Epithelial cell of esophagus (primary cell): ENCODE measurements at places on chromosomes 7 and 10.
A peak's percentile ranks its signal among the peaks of the same experiment; 100 is the strongest.

- DNase-seq, result no peak
Observed at GRCh38 chr10:104016661-104017060, 49.7 kb downstream of the SLK start.

DNA sequence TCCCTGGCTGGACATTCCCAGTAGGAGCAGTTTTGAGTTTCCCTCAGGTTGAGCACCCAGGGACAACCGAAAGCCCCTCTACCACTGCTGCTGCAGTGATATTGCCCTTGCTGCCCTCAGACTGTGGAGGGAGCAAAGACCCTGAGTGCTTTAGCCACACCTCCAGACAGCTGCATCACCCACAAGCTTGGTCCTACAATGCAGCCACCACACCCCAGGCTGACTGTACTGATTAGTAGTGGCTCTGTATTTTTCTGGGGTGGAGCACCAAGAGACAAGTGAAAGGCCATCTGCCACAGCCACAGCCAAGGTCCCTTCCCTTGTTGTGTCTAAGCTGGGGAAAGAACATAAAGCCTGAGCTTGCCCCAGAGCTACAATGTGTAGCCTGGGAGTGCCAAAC is 789.9 kb downstream of the PCDH15 start:
- DNase-seq, result no peak

- no peak for DNase-seq
Observed at GRCh38 chr7:97025983-97026714, 1.5 kb upstream of the DLX5 start.

GRCh38 chr10:100693821-100694220 is 51.6 kb upstream of the PAX2 start:
- DNase-seq, result no peak

GRCh38 chr7:92586403-92586802 is 3.8 kb downstream of the FAM133B start:
- DNase-seq, result peak; percentile 35

DNA sequence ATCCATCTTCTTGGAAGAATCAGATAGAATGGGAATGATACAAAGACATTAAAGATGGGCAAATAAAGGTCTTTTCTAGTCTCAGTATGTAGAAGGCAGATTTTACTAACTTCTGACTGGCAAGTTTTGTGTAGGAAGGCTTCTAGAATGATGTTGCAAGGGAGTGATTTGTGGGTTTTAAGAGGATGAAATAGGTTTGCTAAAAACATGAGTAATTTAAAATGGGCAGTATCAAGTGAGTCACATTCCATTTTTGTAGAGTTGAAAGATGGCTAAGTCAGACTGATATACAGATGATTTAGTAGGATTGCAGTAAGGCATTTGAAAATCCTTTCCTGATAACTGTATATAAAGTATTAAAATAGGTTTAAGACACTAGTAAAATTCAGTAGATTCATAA is 777.4 kb downstream of the SORCS1 start:
- peak; percentile 68 for DNase-seq

GRCh38 chr7:71766016-71766415 is 634.1 kb downstream of the GALNT17 start:
- no peak for DNase-seq

DNA sequence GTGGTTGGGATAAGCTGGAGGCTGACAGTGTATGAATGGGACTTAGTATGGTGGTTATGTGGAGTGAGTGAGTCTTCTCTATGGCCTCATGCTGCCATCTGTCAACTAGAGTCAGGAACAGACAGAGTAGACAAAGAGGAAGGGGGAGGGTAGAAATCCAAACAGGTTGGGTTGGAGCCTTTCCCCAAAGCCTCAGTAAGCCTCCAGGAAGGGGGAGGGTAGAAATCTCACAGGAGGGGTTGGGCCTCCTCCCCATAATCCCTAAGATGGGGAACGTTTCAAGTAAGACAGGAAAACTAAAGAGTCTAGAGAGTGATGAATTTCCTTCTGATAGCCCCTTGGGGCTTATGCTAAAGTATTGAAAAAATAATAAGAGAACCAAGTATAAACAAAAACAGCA is 2.0 kb upstream of the AKR1B15 start:
- peak; percentile 68 for DNase-seq

- DNase-seq, result no peak
Observed at GRCh38 chr10:95542330-95542729, 18.8 kb downstream of the SORBS1 start.

DNA sequence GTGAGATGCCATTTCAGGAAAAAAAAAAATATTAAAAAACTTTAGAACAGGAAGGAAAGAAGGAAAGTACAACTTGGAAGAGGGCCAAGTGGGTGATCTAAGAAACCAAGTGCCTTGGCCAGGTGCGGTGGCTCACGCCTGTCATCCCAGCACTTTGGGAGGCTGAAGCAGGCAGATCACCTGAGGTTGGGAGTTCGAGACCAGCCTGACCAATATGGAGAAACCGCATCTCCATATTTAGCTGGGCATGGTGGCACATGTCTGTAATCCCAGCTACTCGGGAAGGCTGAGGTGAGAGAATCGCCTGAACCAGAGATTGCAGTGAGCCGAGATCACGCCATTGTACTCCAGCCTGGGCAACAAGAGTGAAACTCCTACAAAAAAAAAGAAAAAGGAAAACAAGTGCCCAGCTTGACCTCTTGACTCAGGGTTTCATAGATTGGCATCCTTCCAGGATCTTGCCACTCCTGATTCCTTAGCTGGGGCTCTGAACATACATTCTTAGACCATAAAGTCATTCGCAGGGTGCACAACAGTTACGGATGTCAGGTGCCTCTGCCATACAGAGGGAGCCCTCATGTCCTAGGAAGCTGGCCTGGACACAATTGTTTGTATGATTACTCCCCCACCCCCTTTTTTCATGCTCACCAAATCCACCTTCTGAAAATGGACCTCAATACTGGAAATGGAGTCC is 2.1 kb upstream of the GUSB start:
- DNase-seq, result peak; percentile 67

DNA sequence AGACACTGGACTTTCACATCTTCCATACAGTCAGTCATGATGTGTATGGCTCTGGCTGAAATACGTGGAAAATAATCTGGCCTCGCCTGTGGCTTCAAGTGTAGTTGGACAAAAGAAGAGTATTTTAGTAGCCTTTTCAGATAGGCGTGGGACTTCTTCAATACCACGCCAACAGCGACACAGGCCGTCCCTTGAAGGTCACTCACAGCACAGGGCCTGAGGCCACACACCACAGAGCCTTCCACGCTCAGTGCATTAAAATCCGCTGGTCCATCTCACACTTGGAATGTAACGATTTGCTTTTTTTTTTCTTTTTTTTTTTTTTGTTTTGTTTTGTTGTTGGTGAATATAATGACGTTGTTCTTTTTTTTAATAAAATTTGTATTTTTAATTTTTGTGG is 51.8 kb upstream of the SUN1 start:
- DNase-seq, result no peak

DNA sequence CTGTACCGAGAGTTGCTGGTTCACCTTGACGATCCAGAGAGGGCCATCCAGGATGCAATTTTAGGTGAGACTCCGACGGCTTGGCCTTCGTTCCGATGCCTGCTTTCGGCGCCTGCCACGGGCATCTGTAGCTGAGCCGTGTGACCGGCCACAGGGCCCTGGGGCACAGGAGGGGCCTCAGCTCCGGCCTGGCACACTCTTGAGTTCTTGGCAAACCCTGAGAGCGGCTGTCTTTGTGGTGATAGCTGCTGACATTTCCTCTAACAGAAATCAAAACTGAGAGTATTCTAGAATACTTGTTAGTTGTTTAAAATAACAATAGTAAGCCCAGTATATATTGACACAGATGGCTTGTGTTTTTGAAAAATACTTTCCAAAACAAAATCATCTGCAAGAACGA is 52.2 kb upstream of the SUN1 start:
- no peak for DNase-seq

DNA sequence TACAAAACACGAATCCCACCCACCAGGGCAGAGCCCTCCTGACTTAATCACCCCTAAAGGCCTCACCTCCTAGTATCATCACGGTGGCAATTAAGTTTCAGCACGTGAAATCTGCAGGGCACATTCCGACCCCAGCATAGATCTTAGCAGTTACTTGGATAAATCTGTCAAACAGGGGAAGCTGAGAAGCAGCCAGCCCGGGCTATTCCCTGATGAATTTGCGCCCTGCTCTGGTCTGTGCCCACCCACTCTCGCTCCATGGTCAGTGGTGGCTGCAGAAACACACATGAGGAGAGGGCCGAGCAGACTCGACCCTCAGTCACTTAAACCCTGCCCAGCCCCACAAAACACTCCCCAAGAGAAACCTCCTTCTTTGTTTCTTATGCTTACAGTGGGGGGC is 28.7 kb downstream of the INSIG1 start:
- DNase-seq, result no peak

GRCh38 chr10:86392723-86393094 is 26.1 kb upstream of the GRID1 start:
- no peak for DNase-seq

DNA sequence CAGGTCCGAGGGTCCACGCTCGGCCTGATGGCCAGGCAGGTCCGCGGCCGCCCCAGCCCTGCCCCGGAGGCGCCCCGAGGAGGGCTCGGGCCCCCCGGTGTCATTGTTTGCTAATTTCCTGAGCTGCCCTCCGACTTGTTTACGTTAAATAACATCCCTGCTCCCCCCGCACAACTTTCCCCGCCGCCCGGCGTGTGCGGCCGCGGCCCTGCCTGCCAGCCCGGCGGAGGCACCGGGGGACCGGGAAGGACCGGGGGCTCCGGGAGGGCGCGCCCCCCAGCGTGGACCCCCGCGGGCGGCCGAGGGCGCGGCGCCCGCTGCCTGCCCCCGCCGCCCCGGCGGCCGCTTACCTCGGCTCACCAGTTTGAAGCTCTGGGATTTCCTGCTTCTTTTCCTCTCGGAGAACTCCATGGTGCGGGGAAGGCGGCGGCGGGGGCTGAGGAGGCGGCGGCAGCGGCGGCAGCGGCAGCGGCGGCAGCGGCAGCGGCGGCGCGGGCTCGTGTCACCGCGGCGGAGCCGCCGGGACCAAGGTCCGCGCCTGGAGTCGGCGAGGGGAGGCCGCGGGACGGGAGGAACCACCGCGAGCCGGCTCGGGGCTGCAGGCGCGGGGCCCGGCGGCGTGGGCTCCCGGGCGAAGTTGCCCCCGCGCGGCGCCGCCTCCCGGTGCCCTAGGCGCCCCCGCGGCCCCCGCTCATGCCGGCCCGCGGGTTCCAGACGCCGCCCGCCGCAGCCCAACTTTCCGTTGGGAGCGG is 515 bp downstream of the BEND7 start:
- peak; percentile 18 for DNase-seq

GRCh38 chr10:13994932-13995331 is 335.8 kb downstream of the FRMD4A start:
- no peak for DNase-seq

- DNase-seq, result no peak
Observed at GRCh38 chr7:31935124-31936054, 134.8 kb downstream of the PDE1C start.

DNA sequence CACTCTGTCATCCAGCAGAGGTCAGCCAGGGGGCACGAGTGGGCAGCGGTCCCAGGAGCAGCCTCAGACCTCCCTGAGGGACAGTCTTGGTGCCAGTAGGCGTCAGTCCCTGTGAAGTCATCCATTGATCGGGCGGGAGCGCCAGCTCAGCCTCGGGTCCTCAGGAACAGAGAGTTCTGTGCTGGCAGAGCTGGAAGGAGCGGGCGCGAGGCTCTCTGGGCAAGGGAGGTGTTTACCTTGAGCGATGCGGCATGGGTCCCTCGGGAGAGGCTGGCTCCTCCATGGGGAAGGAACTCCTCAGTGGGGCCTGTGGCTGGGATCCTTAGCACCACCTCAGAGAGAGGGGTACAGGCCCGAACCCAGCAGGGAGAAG is 101.1 kb upstream of the PPIF start:
- no peak for DNase-seq

DNA sequence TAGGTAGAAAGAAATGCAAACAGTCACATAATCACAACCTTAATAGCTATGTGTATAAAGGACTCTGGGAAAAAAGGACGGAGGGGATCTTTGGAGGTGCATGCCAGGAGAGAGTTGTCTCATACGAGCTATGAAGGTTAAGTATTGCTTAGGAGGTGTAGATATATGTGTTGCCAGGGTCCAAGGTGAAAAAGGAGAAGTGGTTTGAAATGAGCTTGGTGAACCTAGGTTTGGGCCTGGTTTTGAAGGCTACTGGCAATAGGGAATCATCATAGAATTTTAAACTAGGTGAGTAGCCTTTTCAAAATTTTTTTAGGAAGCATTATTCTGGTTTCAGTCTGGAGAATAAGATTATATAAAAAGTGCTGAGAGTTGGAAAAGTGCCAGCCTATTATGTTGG is 336.8 kb downstream of the AUTS2 start:
- DNase-seq, result no peak

DNA sequence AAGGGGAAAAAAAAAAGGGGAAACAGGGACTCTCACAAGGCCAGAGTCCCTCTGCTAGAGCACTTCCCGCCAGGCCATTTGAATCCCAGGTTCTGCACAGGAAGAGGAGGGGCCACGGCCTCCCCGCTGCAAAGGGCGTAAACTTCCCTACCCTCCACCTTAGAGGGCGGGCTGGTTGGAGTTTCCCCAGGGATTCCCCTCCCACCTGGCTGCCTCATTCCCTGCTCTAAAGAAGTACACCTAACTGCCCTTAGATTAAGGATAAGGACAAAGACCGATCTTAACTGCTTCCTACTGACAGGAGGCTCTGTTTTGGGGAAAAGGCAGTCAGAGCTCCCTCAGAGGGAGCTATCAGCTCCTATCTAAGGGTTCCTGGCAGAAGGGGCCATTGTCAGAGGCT is 102.0 kb upstream of the ARMC3 start:
- no peak for DNase-seq

- DNase-seq, result peak; percentile 100
Observed at GRCh38 chr10:3754727-3755439, 30.1 kb downstream of the KLF6 start.

DNA sequence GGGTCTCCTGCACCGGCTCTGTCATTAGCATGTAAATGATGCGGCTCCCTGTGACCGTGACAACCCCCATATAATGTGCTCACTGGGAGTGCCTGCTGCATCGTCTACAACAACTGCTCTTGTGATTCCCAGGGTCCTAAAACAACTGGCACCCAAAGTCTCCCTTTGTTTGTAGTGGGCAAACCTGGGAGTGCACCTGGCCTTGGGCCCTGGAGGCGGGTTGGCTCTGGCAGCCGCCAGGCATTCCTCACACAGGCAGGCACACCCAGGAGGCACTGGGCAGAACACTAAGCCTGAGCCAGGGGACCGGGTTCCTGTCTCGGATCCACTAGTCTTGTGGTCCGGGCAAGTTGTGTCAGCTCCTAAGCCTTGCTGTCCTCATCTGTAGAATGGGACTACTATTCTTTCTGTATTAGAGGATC is 115.5 kb upstream of the GPR26 start:
- DNase-seq, result no peak

DNA sequence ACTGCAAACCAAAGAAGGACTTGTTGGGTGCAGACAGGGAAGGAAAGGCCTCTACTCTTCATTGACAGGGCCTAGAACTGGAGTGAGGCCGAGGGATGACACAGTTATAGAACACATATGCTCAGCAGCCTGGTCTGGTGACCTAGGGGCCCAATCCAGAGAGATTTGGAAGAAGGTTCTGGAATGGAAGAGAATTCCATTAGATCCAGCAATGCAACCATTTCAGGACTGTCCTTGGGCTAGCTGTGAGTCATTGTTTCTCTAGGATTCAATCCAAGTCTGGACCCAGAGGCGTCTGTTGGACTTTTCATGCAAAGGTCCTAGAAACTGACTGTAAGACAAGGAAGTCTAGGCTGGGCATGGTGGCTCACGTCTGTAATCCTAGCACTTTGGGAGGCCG is 59.2 kb downstream of the WIPF3 start:
- DNase-seq, result peak; percentile 40
